ENCODE measurements at places on chromosomes 7 and 10.

DNA sequence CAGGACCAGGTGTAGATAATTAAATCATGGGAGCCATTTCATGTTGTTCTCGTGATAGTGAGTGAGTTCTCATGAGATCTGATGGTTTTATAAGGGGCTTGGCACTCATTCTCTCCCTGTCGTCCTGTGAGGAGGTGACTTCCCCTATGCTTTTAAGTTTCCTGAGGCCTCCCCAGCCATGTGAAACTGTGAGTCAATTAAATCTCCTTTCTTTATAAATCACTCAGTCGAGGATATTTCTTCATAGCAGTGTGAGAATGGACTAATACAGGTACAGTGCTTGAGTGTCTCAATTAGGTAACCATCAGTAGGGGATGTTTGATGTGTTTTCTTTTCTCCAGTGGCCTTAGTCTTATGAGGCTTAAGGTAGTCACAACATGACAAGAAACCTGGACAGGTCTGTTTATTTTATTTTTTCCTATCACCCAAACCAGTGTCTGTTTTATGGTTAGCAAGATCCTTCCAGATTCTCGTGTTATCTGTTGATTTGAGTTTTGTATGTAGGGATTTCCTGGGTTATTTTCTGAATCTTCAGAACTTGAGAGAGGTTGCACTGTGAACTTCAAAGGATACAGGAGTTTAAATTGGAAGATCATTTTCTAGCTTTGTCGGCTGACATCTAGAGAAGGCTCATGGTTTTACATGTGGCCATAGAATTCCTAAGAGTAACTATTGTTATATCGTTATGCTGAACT is 32.1 kb downstream of the UMAD1 start:
- DNase-seq, result no peak

GRCh38 chr7:156224833-156225225 is 412.6 kb upstream of the SHH start:
- no peak for DNase-seq

DNA sequence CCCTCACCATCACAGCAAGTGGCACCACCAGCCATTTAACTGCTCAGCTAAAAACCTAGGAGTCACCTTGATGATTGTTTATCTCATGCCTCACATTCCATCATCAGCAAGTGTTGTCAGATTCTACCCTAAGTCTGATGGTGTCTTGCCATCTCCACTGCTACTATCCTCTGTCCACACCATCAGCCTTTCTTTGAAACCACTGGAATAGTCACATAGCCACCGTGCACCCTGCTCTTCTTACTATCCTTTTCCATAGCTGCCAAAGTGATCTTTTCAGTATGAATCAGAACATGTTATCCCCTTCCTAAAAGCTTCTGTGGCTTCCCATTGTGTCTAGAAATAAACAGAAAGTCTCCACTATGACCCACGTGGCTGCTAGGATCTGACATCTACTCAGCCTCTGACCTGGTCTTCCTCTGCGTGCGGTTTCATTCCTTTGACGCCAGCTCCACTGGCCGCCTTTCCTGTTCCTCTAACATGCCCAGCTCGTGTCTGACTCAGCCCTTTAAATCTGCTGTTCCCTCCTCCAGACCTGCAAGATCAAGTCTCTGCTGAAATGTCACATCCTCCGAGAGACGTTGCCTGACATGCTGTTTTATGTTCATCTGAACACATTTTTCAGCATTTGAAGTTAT is 16.5 kb upstream of the CHN2 start:
- no peak for DNase-seq

DNA sequence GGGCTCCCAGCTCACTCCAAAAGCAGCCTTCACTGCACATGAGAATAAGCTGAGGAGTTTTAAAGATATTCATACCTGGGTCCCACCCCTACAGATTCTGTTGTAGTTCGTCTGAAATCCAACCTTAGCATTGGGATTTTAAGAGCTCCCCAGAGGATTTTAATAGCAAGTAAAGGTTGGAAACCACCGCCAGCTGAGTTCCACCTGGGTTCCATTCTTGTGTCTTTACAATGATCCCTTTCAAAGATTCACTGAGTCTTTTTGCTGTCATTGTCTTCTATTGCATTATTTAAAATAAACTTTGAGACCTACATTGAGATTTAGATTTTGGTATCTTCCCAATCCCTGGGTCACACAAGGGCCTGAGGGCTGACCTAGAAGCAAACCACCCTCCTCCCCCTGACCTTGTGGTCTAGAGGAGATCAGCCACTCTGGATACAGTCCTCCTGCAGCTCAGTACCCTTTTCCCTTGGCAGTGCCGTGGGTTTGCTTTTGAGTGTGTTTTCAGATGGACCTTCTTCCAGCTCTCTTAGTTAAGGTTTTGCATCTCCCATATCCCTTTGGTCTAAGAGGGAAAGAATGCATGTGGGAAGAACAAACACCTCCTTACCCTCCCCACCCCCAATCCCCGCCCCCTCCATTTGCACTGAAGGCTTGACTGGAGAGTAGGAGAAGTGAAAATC is 22.6 kb upstream of the SIRT1 start:
- no peak for DNase-seq

- DNase-seq, result no peak
Measured at GRCh38 chr10:22670788-22671187, 43.6 kb downstream of the PIP4K2A start.

GRCh38 chr7:156005202-156005691 is 193.0 kb upstream of the SHH start:
- DNase-seq, result no peak

GRCh38 chr10:72794260-72794659 is 99.3 kb upstream of the OIT3 start:
- DNase-seq, result no peak

- DNase-seq, result no peak
Measured at GRCh38 chr7:78642751-78643150, 810.7 kb downstream of the MAGI2 start.

DNA sequence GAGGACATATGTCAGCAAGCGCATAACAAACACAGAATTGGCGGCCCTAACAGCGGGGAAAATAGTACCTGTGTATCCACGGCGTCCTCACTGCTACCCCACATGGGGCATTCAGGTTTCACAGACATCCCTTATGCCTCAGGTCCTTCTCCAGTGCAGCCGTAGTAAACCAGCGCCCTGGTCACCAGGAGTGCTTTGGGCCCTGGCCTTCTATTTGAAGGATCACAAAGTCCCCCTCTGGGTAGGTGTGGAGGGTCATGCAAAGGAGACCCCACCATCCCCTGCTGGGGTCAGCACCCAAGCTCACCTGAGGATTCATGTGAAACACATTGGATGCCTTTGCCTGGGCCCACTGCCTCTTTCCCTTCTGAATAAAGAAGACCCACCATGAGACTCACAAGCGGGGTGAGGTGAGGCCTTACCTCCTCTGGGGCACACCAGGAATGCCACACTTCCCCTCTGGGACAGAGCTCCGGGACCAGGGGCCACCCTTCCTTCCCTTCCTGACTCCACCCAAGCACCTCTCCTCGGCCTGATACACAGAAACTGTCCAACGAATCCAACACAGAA is 18.8 kb downstream of the CLRN3 start:
- no peak for DNase-seq

All from activated gamma-delta T cell (primary cell).